ENCODE measurements at places on chromosomes 3 and 15. TPM values are rescaled to one million over a fixed set of nuclear protein-coding genes. Genes with fewer than 3 reads are reported as not detected.

MANF gene
- 97.5 TPM for total RNA-seq

PPP1R2 gene
- total RNA-seq: 45.8 TPM

GNAT1 gene
- not detected for total RNA-seq

CYB561D2 gene
- total RNA-seq: 19.5 TPM

CCR3 gene
- total RNA-seq: not detected

NRG4 gene
- not detected for total RNA-seq

SEMA3B gene
- total RNA-seq: 9.6 TPM

ELL3 gene
- total RNA-seq: 3.6 TPM

Measured in chondrocyte (in vitro differentiated cells).